ENCODE measurements at places on chromosomes 1 and 21.
A peak's percentile ranks its signal among the peaks of the same experiment; 100 is the strongest.

GRCh38 chr1:18229625-18230024, 122.0 kb downstream of the IGSF21 start:
- DNase-seq: no peak

DNA sequence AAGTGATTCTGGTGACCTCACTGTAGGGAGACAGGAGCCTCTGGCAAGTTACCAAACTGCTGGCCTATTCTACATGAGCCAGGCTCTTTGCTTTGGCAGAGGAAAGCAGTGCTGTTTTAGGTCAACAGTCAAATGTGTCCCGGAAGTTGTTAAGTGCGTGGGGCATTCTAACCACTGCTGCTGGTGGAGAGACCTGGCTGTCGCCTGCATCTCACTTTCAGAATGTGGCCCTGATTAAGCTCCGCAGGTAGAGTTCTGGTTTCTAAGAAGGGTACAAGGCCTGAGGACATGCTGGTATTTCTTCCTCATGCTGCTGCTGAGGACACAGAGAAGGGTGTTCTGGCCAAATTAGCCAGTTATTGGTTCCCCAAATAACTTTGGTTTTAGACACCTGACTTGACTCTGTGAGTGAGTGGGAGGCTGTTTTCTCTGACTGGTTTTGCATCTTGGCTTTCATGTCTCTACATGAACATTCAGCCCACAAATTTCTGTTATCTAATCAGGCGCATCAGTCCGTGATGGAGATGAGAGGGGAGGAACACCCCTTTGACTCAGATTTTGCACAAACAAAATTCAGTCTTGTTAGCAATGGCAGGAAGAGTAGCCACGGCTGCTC, 120.8 kb downstream of the LMO4 start:
- no peak for DNase-seq

DNA sequence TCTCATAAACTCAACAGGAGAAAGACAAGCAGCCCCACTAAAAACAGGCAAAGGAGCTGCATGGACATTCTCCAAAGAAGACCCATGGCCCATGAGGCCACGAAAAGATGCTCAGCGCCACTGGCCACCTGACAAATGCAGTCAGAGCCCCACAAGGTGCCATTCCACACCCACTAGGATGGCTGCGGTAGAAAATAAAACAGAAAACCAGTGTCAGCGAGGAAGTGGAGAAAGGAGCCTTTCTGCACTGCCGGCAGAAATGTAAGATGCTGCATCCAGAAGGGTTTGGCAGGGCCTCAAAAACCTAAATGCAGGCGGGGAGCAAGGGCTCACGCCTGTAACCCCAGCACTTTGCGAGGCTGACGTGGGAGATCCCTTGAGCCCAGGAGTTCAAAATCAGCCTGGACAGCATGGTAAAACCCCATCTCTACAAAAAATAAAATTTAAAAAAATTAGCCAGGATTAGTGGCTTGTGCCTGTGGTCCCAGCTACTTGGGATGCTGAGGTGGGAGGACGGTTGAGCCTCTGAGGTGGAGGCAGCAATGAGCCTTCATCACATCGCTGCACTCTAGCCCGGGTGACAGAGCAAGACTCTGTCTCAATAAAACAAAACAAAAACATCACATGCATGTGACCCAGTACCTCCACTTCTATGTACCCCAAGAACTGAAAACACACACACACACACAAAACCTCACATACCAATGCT, 4.2 kb downstream of the WNT9A start:
- no peak for DNase-seq

DNA sequence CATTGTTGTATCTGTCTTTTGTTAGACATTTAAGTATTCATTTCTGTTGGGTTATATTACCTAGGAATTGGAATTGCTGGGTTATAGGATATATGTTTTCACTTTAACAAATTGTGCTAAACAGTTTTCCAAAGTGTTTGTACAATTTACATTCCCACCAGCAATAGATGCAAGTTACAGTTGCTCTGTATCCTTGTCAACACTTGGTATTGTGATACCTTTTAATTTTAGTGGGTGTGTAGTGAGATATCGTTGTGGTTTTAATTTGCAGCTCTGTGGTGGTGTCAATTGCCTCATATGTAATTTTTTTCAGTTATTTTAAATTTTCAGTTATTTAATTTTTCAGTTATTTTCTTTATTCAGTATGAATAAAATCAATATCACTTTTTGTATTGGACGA, 7.4 kb upstream of the DPH5 start:
- DNase-seq: no peak

DNA sequence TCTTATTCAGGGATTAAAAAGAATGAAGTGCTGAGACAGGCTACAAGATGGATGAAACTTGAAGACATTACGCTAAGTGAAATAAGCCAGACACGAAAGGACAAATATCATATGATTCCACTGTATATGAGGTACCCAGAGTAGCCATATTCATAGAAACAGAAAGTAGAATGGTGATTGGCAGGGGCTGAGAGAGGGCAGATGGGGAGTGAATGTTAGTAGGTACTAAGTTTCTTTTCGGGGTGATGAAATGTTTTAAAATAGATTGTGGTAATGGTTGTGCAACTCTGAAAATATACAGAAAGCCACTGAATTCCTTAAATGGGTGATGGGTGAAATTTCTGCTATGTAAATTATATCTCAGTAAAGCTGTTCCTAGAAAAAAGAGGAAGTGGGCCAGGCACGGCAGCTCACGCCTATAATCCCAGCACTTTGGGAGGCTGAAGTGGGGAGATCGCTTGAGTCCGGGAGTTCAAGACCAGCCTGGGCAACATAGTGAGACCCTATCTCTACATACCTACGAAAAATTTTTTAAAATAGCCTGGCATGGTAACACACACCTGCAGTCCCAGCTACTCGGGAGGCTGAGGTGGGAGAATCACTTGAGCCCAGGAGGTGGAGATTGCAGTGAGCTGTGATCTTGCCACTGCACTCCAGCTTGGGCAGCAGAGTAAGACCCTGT, 15.9 kb downstream of the SLC27A3 start:
- peak; percentile 58 for DNase-seq

DNA sequence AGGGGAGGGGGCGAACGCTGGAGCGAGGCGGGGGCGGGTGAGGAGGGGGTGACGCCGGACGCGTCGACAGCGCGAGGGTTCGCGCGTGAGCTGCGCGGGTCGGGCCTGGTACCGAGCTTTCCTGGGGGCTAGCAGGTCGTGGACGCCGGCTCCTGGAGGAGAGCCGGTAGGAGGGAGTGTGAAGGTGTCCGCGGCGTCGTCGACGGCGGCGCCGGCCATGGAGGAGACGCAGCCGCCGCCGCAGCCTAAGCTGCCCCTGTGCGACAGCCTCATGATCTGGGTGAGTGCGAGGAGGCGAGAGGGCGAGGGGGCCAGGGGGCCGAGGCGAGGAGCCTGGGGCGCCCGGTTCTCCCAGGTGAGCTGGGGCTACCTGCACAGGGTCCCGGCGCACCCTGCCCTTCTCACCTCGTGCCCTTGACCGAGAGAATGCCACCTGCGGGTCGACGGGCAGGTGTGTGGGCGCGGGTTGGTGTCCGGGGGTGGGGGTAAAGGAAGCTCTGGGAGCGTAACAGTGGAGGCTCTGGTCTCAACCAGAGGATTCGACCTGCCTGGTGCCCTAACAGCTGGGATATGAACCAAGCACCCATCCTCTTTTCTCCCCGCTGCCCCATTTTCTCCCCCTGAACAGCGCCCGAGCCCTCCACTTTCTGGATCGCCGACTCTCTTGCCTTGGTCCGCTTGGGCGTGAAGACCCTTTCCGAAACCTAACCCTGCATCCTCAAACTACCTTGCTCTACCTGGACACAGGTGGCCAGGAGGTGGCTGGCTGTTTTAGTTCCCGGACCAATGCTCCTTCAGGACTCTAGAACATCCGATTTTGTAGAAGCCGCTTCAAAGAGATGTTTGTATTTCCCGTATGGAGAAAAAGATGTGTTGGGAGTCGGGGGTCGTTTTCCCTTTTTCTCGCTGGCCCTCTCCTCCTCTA, at the start of gene HOOK1:
Gene HOOK1 (plus strand): TSS at position 49 of the 925 bp plus-strand sequence. CDS start 169 bp downstream, at position 218.
- no peak for DNase-seq

- DNase-seq: no peak
Observed at GRCh38 chr1:238029126-238029525, 138.4 kb upstream of the ZP4 start.

- DNase-seq: no peak
Observed at GRCh38 chr1:38004284-38005108, 818 bp downstream of the FHL3 start.

DNA sequence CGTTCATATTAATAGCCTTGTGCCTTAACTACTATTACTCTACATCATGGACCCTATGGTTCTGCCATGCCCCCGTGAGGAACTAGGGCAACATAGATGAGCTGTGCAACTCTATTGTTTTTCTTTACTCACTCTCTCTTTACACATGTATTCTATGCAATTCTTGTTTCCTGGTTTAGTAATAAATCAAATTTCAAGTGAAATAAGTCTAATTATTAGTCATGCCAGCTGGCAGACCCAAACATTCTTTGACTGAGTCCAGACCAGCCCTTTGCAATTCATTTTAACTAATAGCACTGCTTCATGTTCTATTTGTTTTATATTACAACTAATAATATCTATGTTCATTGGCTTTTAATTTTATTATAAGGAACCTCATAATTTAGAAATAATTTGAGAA, 789.3 kb upstream of the ADAMTS5 start:
- no peak for DNase-seq

GRCh38 chr1:47565092-47565491, 127.2 kb downstream of the FOXD2 start:
- DNase-seq: no peak

DNA sequence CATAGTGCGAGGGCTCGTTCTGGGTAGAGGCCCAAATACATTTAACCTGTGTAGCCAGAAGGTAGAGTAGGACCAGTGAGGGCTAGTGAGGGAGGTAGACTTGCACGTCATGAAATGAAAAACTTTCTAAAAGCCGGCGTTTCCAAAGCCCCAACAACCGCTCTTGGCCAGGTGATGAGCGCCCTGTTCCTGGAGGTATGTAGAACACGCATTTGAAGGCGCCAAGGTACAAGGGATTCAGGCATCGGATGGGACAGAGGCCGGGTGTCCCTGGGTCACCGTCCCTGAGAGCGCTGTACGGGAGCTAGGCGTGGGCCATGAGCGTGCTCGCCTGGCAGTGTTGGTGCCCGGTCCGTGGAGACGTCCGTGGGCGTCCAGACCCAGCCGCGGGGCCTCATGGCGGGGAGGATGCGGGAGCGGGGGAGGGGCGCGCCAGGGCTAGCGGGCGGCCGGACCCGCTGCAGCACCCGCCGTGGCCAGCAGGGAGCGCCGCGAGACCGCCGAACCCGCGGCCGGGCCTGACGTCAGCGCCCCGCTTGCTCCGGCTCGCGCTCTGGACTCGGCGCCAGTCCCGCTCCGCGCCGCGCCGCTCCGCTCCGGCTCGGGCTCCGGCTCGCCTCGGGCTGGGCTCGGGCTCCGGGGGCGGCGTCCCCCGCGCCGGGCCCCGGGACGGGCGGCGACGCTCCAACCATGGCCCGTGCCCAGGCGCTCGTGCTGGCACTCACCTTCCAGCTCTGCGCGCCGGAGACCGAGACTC, at the start of gene PTPRU:
Gene PTPRU (plus strand): TSS at position 568 of the 757 bp plus-strand sequence. CDS start 123 bp downstream, at position 691.
- no peak for DNase-seq

DNA sequence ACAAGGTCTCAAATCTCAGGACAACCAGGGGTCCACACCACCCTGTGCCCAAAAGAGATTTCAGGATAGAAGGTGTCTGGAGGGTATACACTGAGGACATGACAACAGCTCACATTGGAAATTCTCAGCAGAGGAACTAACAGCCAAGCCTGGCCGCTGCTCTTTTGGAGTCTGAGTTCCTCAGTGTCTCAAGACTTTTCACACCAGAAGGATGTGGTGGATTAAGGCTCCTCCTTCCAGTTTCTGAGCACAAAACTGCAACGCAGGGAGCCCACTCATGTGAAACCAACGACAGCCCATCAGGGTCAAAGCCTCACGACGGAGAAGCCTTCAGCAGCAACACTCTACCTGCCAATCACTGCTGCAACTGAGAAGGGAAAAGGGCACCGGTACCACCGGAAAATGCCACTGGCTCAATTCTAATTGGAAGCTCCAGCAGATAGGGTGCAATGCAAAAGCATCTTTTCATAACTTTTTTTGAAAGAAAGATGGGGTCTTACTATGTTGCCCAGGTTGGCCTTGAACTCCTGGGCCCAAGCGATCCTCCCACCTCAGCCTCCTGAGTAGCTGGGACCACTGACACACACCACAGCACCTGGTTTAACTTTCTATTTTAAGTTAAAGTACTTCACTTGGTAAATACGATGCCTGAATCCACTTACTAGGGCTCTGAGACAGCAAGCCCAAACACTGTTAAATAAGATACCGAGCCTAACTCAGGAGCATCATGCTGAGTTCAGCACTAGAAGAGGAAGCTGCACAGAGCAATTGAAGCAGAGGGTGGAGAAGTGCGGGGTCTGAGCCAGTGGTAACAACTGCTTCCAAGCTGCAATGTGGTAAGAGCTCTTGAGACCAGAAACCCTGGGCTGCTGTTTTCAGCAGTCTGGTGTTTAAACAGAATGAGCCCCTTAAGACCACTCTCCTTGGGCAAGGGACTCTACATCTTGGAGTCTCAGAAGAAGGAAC, 7.8 kb downstream of the CAPZB start:
- DNase-seq: no peak

- no peak for DNase-seq
Observed at GRCh38 chr1:229370601-229371021, 27.8 kb upstream of the CCSAP start.

DNA sequence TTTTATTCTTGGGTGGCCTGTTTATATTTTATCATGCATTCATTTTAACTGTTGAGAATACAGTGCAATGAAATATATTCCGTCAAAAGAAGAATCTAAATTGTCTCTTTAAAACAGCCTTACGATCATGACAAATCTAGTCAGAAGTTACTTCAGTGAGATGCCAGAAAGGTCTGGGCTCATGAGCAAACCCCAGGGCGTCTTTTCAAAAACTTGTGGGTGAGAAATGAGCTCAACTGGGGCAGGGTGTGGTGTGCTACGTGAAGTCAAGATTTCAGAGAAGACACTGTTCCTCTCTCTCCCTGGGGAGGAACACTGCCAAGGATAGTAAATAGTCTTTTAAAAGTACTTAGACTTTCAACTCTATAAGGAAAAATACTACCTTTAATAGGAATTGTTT, 13.4 kb upstream of the UAP1 start:
- no peak for DNase-seq

GRCh38 chr1:2834741-2835564, 33.5 kb upstream of the TTC34 start:
- no peak for DNase-seq

- no peak for DNase-seq
Observed at GRCh38 chr1:154879038-154879421, 8.9 kb upstream of the KCNN3 start.

GRCh38 chr1:89312572-89312971, 39.9 kb upstream of the GBP5 start:
- no peak for DNase-seq

DNA sequence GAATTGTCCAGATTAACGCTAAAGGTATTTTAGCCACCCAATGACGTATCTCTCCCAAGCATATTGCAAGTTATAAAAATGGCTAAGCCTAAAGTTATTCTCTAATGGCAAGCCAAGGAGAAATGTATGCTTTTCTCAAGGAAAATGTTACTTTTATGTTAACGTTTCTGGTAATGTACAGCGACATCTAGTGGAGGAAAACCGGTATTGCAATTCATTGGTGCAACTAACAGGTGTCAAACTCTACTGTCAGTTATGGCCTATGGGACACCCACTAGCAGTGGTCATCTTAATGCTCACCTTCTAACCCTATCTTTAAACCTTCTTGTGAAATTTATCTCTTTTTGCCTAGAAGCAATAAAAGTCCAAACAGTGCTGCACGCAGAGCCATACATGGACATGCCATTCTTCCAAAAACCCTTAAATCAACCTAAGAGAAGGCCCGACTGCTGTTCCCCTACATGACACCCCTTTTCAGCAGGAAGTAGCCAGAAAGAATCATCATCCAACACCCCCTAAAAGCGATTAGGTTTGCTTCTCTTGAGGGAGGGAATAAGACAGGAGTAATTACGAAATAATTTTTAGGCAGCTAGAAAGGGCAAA, 68.7 kb upstream of the LRIF1 start:
- no peak for DNase-seq

- DNase-seq: no peak
Observed at GRCh38 chr1:48002142-48002541, 5.0 kb upstream of the TRABD2B start.
